ENCODE measurements at places on chromosomes 3 and 15.

GRCh38 chr3:150170852-150171520 is 200.3 kb upstream of the PFN2 start:
- peak; percentile 43 for DNase-seq

DNA sequence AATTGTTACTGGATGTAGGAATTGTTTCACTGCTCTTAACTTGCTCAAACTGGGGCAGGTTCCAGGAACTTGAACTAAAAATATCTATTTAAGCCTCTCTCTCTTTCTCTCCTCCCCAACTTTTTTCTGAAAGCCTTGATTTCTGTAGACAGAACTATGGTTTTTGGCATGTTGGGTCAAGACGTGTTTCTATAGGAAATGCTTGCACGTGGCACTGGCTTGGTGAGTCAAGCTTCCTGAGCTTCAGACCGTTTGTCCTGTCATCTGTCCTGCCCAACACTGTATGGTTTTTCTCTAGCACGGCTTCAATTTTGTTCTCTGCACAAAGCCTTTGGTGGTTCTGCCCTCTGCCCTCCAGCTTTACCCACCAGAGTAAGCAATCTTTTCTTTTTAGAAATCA is 13.5 kb downstream of the EAF1 start:
- DNase-seq: no peak

DNA sequence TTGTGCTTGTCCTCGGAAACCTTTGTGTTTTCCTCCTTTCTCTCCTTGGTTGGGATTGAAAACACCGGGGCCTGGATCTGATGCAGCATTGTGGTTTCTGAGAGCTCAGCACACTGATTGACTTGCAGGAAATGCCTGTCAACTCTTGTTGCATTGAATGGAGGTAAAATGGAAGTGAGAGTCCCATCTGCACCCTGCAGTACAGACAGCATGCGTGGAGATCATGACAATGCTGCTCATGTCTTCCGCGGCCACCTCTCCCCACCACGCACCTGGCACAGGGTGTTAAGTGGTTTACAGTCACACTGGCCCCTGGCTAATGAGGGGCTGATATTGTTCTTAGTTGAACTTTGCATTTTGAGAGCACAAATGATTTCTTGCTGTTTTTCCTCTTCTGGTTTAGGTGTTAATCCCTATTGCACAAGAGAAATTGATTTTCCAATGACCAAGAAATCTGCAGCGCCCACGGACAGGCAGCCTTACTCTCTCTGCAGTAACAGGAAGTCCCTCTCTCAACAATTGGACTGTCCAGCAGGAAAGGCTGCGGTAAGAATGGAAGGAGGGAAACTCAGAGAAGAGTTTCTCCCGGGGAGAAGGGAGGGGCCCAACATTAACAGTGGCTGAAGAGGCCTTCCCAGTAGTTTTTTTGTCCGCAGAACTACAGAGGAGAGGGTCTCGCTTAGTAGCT is 58.5 kb downstream of the STARD5 start:
- no peak for DNase-seq

- no peak for DNase-seq
These were observed 19.1 kb downstream of the KLF15 start for GRCh38 chr3:126337980-126338651.

DNA sequence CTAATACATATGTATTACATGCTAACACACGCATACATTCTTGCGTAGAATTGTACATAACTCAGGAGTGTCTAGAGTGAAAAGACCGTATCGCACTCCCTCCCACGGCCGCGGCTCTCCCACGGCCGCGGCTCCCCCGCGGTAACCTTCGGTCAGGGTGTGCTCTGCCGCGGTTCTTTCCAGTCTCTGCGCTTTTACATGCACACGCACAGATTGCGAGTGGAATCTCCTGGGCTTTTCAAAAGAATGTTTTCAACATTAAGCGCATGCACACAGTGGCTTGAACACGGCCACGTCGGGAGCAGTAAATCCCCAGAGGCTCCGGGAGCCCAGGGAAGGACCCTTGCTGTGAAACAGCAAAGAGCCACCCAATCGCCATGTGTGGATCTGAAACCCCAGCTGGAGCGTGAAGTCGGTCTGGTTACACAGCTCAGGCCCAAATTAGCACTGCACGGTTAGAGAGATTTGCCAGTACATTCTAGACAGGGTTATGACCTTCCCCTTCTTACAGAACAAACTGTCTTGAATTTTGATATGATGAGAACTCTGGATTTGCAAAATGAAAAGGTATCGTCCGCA is 805 bp upstream of the RGMA start:
- no peak for DNase-seq

GRCh38 chr3:94373456-94373855 is 310.6 kb downstream of the NSUN3 start:
- DNase-seq: no peak

GRCh38 chr15:76150513-76150912 is 90.7 kb downstream of the TMEM266 start:
- DNase-seq: no peak

- no peak for DNase-seq
These were observed 9.6 kb downstream of the TRH start for GRCh38 chr3:129984125-129984524.

GRCh38 chr3:185473290-185473815 is 25.5 kb downstream of the TMEM41A start:
- peak; percentile 2 for DNase-seq

- DNase-seq: no peak
These were observed 53.4 kb downstream of the GSK3B start for GRCh38 chr3:120040813-120041377.

DNA sequence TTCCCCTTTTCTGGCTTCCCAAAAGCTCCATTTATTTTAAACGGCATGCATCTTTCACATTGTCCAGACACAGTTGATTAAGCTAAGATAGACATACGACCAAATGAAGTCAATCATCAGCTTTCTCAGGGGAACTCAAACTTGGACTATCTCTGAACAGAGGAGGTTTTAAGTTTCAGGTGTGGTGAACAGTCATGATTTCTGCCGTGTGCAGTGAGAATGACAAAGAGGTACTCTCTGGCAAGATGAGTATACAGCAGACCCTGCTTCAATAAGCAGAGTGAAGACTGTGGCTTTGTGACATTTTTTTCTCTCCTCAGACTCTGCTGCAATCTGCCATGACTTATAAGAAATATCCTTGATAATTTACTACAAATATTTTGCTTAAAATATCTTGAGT is 307.7 kb downstream of the CNTN6 start:
- no peak for DNase-seq

- no peak for DNase-seq
These were observed 49.2 kb downstream of the CTXND1 start for GRCh38 chr15:80202641-80203360.

DNA sequence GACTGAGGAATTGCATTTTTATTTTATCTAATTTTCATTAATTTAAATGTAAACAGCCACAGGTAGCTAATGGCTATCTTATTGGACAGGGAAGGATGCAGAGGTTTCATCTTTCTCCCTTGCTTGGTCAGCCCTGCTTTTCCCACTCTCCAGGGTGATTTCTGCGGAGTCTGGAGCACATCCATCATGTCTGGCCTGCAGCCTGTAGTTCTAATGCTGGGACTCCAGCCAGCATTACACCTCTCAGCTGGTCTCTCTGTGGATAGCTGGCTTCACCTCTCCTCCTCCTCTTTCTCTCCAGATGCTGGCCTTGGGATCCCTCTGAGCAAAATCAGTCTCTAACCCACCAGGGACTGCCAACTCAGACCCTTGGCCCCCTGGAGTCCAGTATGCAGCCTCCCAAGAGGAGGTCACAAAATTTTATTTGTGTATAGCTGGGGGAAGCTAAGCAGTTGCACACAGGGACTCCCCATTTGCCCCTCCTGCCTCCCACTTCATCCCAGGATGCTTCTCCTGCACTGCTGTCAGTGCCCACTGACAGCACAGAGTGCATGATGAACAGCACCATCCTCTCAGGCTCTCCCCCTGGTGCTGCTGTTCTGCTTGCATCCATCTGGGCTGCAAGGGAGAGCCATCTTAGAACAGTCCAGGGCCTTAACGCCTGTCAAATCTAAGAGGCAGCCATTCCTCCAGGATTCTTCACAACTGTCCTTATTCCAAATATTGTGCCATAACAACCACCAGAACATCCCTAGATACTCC is 1.7 kb downstream of the BFSP2 start:
- DNase-seq: peak; percentile 77

DNA sequence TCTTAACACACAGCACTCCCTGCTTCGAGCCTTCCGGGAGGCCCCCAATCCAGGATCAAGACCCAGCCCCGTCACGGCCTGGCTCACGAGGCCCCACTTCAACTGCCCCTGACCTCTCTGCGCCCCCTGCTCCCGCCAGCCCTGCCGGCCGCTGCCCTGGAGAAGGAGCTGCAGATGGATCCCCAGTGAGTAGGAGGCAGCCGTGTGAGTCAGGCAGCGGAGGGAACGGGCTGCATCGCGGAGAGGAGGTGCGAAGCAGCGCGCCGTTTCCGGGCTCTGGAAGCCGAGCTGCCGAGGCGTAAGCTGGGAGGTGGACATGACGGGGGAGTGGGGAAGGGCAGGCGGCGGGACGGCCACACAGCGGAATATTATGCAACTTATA is 133.4 kb downstream of the TPRA1 start:
- peak; percentile 60 for DNase-seq

- DNase-seq: no peak
These were observed 976 bp downstream of the ATP2B2 start for GRCh38 chr3:10504171-10505049.

DNA sequence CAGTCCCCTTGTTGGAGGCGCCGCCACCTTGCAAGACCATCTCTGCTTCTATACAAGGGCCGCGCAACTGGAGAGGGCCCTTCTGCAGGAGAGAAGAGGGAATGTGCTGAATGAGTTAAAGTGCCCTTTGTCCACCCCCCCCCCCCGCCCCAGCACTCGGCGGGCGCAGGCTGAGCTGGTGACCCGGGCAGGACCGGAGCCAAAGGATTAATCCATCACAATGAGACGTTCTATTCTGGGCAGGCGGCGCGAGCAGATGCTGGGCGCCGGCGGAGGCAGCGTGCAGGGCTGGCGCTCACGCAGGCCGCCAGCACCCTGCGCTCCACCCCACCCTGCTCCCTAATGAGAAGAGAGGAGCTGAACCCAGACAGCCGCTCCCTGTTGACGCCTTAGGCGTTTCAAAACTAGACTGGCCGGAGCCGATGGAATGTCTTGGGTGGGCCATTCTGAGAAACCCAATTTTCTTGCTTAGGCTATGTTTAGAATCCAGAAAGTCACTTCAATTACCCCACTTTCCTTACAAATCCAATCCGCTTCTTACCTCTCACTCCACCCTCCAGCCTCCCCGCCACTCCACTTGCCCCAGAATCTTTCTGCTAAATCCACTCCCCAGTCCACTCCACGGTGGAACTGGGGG is 32.9 kb downstream of the GJD2 start:
- peak; percentile 40 for DNase-seq

DNA sequence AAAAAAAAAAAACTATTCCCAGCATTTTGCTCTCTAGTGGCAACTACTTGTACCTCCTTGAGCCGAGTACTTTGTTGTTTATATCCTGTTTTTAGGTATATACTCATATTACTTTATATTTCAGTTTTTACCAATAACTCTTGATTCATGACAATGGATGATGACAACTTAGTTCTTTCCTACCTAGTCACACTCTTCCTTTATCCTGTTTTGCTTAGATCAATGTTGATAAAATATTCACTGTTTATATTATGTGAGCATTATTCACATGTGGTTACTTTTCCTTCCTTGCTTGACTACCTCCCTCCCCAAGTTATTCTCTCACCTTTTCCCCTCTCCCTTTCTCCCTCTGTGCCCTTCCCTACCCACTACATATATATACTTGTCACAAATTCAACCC is 53.7 kb downstream of the NKIRAS1 start:
- peak; percentile 31 for DNase-seq

GRCh38 chr3:24387000-24387399 is 107.7 kb downstream of the THRB start:
- DNase-seq: no peak

DNA sequence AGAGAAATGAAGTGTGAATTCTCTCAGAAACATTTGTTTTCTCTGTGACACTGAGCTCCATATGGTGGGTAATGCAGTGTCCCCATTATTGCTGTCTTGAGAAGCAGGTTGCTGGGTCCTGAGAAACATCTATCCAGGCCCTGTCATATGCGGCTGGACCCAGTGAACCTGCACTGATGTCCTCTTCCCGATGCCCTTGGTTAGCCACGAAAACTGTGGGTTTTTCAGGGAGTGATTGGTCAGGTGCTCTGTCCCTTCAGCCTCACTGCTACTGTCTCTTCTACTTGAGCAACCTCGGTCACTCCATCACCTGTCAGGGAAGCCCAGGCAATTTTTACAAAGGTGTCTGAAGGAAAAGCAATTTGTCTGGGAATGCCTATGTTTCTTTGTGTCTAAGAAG is 77.0 kb downstream of the SLC7A14 start:
- DNase-seq: no peak

- DNase-seq: no peak
These were observed 23.5 kb downstream of the PAQR9 start for GRCh38 chr3:142940000-142940399.

DNA sequence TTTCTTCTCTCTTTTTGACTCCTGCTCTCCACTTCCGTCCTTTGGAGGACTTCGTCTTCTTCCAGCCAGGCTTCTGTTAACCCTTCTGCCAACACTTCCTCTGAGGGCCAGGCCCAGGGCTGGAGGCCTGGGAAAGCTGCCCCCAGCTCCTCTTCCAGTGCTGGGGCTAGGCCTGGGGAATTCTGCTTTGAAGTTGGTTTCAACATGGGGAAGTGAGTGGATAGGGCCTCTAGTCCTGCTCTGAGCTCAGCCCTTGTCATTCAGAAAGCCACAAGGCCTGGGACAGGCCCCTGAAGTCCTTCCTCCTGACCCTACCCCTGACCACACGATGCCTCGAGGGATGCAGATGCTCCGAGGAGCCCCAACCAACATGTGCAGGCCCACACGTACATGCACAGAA is 53.9 kb upstream of the HERC1 start:
- no peak for DNase-seq

DNA sequence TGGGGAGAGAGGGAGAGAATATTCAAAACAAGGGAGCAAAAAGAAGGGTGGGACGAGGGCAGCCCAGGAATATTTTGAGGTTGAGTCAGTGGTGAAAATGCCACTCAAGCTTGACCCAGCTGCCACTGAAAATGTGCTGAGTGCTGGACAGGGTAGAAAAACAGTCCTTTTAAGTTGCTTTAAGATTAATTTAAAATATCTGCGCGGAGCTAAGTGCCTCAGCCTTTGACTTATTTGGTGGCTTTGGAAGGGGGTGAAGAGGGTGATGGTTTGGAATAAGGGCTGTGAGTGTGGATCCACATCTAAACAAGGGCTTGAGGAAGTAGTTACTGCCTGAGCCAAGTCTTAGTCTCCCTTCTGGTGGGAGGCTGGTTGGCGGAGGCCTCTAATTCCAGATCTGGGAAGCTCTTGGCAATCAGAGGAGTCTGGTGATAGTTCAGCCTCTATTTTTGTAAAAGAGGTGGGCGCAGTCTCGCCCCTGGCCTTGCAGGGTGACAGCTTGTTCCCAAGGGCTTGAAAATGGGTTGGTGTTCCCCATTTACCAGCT is 280.8 kb upstream of the ROPN1 start:
- DNase-seq: peak; percentile 13

DNA sequence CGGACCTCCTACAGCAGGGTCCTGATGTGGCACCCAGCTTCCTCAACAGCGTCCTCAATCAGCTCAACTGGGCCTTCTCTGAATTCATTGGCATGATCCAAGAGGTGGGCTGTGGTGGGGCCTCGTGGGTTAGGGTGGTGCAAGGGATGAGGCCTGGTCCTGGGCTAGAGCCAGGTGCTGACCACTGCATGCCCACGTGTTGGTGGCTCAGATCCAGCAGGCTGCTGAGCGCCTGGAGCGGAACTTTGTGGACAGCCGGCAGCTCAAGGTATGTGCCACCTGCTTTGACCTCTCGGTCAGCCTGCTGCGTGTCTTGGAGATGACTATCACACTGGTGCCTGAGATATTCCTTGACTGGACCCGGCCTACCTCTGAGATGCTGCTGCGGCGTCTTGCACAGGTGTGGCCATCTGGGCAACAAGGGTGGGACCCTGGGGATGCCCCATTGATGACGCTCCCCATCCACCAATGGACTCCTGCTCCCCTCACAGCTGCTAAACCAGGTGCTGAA is 3.8 kb downstream of the AMIGO3 start:
- no peak for DNase-seq
